ENCODE measurements at places on chromosomes 3 and 15.

DNA sequence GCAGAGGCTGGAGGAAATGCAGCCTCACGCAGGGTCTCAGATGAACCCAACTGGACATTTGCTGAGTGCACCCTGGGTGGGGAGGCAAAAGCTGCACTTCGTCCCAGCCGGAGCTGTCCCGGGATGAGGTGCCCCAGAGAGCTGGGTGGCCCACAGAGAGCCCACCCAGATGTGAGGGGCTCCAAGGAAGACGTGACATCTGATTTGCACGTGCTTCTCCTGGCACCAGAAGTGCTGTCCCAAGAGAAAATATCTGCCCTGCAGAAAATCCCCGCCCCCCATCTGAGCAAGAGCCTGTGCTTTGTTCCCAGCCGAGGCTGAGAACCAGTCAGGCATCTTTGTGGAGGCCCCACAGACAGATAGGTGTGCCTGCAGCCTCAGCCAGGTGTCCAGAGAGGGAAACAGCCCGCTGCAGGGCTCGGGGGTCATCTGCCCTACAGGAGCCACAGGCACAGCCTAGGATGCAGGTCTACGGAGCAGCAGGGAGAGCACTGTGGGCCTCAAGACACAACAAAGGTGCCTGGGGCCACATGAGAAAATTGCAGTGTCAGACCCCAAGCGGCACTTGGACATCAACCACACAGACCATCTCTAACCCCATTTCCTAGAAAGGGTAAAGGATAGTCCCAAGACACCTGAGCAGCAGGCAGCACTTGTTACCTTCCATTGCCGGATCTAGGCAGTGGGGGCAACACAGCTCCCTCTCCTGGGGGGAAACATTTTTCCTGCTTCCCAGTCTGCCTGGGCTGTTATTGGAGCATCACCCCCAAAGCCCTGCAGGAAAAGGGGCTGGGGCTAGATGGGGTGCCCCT, 5.8 kb downstream of the TMIE start:
- no peak for DNase-seq

GRCh38 chr15:62153228-62153627, 11.9 kb downstream of the C2CD4B start:
- no peak for DNase-seq

DNA sequence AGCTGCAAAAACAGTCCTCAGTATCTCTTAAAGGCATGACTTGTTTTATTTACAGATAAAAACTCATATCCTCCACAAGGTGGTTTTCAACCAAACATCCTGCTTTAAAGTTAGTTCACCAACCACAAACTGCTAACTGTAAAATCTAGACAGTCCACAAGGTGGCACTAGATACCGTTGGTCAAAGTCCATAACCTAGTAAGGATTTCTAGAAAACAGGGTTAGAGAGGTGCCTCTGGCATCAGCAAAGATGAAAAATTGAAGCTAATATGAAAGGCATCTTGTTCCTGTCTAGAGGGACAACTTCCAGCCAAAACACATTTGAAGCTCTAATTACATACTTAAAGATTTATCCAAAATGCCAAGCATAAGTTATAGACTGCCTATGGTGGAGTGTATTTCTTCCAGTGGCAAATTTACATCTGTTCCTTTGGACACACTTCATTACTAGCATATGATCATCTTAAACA, 56.0 kb downstream of the ZMAT3 start:
- DNase-seq = peak; percentile 87

DNA sequence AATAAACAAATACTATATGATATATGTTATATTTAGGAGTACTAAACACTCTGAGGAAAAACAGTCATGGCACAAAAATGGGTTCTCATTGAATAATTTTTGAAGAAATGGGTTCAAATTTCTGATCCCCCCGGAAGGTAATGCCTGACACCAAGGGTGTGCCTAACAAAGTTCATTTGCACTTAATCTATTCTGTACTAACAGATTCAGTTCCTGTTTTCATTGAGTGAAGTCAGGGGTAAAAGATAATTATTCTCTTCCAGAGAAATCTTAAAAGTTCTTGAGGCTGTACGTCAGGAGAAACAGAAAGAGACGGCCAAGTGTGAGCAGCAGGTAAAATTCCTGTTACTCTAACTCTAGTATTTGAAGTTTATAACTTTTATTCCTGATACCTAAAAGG, 34.5 kb upstream of the TMEM42 start:
- no peak for DNase-seq

- DNase-seq = peak; percentile 79
Measured at GRCh38 chr3:4722103-4722502, 229.0 kb downstream of the ITPR1 start.

DNA sequence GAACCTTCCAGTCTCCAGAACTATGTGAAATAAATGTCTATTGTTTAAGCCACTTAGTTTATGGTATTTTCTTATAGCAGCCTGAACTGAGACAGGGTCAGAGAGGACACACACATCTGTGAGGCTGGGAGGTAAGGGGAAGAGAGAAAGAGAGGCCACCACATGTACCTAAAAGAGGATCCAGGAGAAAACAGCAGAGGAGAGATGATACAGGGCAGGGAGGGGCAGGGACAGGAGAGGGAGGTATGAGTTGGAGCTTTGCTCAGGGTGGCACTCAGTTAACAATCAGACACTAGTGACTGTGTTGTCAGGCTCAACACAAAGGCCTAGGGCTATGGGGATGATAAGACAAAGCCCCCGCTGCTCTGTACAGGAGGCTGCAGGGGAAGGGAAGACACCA, 17.6 kb downstream of the KIF9 start:
- no peak for DNase-seq

- no peak for DNase-seq
Measured at GRCh38 chr3:119944091-119944490, 150.2 kb downstream of the GSK3B start.

GRCh38 chr15:31974855-31975829, 55.2 kb upstream of the CHRNA7 start:
- peak; percentile 2 for DNase-seq

- DNase-seq = no peak
Measured at GRCh38 chr15:37016231-37016630, 84.1 kb downstream of the MEIS2 start.

DNA sequence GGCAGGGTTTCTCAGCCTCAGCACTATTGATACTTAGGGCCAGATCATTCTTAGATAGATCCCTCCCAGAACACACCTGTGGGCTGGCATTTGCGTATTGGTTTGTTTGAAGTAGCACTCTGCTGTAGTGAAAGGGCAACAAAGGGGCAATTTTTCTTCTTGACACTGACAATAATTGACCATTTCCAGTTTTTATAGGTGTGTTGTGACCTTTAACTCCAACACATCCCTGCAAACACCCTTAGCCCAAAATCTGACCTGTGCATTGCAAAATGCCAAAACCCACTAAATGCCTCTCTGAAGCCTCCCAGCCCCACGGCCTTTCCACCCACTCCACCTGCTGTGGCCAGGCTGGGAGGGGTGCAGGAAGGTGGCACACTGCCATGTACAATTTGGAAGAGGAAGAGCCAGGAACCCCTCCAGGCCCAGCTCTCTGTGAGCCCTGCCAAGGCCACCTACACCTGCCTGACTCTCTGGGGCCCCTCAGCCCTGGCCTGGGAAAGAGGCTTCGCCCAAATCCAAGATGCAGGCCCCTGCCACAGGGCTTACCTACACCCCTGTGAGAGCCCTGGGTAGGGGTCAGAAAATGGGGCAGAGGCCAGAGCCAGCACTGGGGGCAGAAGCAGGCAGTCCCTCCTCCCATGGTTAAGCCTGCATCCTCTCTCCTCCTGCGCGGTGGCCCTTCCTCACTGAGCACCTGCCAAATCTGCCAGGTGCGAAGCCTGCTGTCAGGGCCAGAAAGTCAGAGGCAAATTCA, 9.6 kb upstream of the CYP11A1 start:
- no peak for DNase-seq

GRCh38 chr3:185175370-185175987, 22.6 kb upstream of the C3orf70 start:
- DNase-seq = peak; percentile 72

- no peak for DNase-seq
Measured at GRCh38 chr3:118810499-118811035, 224.1 kb downstream of the IGSF11 start.

- no peak for DNase-seq
Measured at GRCh38 chr15:77851086-77851485, 218.4 kb upstream of the LINGO1 start.

- DNase-seq = no peak
Measured at GRCh38 chr3:55690177-55690576, 203.1 kb upstream of the WNT5A start.

GRCh38 chr3:159030138-159030670, 228.3 kb downstream of the MFSD1 start:
- no peak for DNase-seq

- DNase-seq = no peak
Measured at GRCh38 chr15:74336061-74337005, 31.1 kb downstream of the CYP11A1 start.

DNA sequence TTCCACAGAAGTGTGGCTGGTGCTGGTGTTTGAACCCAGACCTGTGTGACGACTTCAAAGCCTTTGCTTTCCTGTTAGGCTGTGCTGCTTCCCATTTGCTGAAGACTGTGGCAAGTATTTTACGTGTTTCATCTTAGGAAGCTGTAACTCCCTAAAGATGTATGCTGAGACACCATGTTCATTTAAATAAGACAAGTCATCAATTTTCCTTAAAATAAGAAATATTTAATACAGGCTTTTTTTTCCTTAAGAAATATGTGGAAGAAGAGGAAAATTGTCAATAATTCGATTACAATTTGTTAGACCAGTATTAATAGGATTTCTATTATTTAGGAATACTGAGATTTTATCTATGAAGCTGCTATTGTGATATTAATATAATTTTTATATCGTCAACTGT, 58.4 kb downstream of the LMLN start:
- DNase-seq = no peak

DNA sequence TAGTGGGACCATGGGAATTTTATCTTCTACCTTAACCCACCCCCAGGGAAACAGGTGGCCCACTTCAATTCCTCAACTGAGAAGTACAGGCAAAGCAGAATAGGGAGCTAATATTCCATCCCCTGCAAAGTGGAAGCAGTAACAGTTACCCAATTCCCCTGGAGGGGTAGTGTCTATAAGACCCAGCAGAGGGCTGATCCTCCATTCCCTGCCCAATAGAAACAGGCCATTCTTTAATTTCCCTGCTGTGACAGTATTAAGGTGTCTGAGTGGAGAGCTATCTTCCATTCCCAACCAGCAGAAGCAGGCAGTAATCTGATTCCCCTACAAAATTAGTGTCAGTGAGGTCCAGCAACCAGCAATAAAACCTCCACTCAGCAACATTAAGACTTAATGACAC, 219.8 kb downstream of the ULK4 start:
- no peak for DNase-seq

DNA sequence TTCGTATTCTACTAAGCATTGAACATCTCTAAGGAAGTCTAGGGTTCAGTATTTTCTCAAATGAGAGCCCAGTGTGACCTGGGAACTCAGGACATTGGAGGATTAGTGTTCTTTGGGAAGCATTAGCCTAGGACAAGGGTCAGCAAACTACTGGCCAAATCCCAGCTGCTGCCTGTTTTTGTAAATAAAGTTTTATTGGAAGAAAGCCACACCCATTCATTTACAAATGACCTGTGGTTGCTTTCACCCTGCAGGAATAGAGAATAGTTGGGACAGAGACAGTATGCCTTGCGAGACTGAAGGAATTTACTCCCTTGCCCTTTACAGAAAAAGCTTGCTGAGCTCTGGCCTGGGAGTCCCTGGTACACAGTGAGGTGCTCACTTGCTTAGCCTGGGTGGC, 20.6 kb downstream of the SLC6A11 start:
- DNase-seq = no peak

- no peak for DNase-seq
Measured at GRCh38 chr3:2927259-2927658, 182.9 kb downstream of the IL5RA start.

DNA sequence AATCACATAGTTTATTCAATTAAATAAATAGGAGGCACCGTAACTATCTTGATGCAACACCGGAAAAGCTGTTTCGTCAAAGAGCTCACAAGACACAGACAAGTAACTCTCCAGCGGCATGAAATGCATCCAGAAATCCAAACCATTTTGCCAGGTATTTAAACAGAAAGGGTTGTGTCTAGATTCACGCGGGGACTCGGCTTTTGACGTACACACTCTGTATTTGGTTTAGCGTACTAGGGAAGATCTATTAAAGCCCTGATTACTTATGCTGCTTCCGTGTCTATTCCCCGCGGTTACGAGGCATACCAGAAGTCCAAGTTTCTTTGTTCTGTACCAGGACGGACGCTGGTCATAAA, 718 bp downstream of the BNIP2 start:
- DNase-seq = no peak

DNA sequence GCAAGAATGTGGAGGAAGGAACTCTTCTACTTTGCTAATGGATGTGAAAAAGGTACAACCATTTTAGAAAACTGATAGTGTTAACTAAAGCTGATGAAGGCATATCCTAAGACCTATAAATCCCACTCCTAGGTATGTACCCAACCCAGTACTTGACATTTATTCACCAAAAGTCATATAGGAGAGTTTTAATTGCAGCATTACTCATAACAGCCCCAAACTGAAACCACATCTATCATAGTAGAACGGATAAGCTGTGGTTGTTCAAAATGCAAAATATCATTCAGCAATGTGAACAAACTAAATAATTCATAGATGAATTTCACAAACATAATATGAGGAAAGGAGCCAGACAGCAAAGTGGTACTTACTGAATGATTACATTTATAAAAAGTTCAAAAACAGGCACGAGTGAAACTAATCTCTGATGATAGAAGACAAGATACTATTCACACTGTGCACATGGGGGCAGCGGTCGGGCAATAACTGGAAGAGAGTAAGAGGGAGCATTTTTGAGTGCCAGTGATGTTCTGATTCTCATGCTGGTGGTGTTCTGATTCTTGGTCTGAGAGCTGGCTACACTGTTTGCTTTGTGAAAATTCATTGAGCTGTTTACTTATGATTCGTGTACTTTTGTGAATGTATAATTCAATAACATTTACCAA, 34.3 kb downstream of the GOLIM4 start:
- DNase-seq = no peak

GRCh38 chr3:5330152-5330810, 142.8 kb downstream of the EDEM1 start:
- DNase-seq = no peak

DNA sequence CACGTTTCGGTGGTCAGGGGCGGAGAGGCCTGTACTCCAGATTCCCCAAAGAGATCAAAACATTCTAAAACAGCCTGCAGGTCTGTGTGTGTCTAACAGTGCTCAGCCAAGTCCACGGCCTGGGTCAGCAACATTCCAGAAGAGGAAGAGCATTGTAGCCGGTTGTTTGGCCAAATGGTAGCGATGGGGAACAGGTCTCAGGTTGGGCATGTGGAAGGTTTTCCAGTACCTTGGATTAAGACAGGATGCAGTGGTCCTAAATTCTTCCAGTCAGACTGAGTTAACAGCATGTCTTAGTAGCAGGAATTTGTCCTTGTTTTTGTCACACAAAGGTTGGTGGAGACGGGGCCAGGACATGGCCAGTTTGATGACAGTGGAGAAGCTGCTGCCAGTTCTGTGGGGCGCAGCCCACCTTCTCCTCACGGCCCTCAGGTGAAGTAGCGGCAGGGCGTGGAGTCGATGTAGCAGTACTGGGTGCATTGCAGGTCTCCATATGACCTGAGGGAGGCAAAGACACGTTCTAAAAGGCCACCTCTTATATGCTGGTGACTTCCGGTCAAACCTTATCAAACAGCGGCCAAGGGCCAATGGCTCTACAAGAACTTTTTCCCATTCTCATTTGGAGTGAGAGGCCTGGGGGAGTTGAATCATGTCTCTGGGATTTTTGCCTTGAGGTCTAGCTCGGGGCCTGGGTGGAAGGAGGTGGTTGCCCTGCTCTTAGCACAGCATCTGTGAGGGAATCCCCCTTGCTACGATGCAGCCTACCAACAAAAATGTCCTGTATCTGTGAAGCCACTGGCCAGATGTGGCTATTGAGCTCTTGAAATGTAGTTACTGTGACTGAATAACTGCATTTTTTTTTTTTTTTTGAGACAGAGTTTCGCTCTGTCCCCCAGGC, 24.1 kb downstream of the EAF1 start:
- no peak for DNase-seq
